ENCODE measurements at places on chromosomes 11 and 22.

DNA sequence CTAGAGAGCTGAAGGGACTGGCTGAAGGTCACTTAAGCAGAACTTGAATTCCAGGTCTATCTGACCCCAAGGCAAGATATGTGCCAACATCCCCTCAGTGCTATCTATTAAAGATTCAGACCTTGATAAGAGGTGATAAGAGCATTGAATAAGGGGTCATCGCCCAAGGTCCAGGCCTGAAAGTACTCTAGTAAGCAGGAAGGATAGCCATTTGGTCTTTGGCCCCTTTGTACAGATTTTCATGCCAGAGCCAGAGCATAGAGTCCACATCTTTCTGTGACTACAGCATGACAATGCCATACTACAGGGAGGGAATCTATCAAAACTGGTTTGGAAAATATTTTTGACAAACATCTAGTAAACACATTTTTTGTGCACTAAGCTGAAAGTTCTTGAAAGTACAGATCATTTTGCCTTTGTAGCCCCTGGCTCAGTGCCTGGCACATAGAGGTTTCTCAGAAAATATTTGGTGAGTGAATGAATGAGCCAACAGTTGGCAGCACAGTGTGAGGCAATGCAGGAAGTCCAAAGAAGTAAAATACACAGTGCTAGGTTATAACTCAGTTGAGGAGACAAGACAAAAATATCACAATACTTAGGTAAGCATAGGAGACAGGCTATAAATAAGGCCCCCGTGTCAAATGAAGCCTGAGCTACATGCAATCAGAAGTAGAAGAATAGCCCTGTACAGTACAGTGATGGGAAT is 15.1 kb upstream of the RRAS2 start:
- peak; percentile 30 for DNase-seq

- no peak for DNase-seq
These were observed 31.3 kb downstream of the RPL27A start for GRCh38 chr11:8713760-8714454.

DNA sequence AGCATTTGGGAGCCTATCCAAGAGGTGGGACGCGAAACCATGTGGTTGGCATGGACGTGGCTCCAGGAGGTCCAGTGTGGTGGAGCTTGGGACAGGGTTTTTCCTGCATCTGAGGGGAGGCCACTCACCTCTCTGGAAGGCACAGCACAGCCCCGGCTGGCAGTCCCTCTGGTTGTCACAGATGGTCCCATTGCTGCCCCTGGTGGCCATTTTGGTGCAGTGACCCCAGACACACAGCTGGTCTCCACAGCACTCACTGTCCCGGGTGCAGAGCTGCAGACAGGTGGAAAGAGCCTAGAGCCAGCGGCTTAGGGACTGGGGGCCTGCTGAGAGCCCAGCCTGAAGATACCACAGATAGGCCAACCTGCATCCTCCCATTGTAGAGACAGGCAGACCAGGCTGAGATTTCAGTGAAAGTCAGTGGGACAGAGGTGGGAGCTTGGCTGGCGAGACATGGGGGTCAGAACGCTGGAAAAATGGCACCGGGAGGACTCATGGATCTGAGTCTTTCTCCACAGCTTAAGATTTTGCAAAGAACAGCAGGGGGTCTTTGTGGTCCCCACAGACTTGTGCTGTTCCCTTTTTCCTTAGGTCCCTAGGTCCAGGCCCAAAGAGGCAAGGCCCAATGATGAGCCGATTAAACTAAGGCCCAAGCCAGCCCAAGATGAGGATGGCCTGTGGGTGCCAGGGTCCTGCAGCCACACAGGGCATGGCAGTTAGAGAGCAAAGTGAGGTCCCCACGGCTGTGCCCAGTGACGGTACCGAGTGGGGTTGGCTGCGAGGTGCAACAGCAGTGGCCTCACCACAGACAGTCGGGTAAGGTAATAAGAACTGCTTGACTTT is 41.4 kb downstream of the DKK3 start:
- peak; percentile 76 for DNase-seq

- no peak for DNase-seq
These were observed 67.5 kb upstream of the THY1 start for GRCh38 chr11:119490253-119491006.

- no peak for DNase-seq
These were observed 791 bp downstream of the EI24 start for GRCh38 chr11:125569915-125570621.

- no peak for DNase-seq
These were observed 130.0 kb upstream of the MTNR1B start for GRCh38 chr11:92839450-92839849.

DNA sequence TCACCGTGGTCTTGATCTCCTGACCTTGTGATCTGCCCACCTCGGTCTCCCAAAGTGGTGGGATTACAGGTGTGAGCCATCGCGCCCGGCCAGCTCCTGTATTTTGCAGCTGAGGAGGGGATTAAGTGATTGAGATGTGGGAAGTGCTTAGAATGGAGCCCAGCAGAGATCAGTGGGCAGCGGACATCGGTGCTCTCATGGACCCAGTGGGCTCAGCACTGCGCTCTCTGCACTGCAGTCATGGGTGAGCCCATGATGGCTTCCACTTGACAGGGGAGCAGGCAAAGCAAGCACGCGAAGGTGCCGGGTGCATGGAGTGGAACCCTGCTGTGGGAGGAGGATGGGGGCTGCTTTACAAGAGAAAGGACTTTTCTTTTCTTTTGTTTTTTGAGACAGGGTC is 9.1 kb upstream of the CCDC88B start:
- no peak for DNase-seq

- peak; percentile 8 for DNase-seq
These were observed 4.3 kb upstream of the APOBEC3A start for GRCh38 chr22:38953091-38953490.

DNA sequence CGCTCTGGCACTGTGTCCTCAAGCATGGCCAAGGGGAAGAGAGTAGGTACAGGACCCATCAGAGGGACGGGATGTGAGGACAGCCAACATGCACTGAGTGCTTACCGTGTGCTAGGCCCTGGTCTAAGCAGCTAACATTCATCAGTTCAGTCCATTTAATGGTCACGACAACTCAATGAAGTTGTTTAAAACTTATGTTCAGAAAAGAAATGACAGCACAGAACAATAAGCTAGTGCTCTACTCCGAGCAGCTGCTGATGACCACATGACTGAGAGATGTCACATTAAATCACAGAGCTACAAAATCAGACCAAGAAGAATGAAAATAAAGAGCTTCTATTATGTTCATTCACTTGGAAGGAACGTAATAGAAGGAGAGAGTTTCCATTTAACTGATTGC is 26.3 kb downstream of the PRDM10 start:
- DNase-seq: no peak

GRCh38 chr11:117143390-117143789 is 697 bp upstream of the PAFAH1B2 start:
- peak; percentile 57 for DNase-seq

- DNase-seq: no peak
These were observed 1879.0 kb upstream of the RAG2 start for GRCh38 chr11:38476808-38477575.

DNA sequence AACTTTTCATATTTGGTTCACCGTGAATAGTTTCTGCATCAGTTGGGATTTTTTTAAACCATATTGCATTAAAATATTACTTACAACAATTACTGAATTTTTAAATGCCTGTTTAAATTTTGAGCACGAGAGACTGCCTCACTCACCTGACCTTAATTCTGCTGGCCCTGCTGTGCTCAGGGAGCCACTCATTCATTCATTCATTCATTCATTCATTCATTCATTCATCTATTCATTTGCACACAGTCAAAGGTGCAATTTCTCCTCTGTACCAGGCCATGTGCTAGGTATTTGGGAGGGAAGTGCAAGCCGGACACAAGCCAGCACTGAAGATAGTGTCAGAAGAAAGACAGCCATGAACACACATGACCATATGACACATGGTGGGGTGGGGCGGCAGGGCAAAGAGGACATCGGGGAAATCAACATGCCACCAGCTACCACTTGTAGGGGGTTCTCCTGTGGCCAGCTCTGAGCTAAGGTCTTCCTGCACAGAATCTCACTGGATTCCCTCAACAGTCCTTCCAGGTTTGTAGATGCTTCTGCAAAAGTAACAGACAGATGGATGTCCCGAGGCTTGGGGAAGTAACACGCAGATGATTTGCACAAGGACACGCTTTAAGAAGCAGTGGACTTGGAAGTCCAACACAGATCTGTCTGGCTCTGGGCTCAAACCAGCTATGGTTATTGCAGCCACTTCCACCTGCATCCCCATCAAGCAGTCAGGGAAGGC is 568 bp upstream of the CSF2RB start:
- no peak for DNase-seq

DNA sequence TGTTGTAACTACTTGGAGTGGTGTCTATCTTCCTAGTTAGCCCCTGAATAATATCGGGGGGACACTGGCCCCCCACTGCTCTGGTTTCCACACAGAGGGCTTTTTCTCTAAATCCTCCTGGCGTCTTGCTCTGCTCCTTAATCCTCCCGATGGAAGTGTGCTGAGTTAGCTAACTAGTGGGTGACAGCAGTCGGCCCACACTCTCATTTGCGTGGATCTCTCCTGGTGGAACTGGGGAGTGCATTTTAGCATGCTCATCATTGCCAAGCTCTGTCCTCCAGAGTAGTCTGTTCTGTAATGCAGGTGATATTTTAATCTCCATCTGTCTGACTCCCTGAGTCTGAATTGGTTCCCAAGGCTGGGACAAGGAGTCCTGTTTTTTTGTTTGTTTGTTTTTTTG is 46.1 kb upstream of the RASSF10 start:
- DNase-seq: no peak

DNA sequence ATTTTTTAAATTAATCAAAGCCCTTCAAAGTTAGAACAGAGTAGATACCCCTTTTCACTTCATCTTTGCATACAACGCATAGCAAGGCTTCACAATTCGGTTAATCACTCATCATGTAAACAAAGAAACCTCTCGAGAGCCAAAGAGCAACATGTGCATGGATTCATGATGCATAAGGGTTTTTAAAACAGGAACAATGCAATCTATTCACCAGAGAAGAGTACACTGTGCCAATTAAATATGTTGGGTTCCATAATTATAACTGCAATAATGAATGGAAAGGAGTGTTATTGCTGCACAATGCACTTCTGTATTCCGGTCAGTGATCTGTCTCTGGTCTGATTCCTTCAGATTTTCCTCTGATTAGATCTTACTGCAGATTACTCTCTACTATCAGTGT is 45.3 kb downstream of the CADM1 start:
- no peak for DNase-seq

GRCh38 chr11:19242179-19242932 is 1.6 kb upstream of the E2F8 start:
- DNase-seq: no peak

DNA sequence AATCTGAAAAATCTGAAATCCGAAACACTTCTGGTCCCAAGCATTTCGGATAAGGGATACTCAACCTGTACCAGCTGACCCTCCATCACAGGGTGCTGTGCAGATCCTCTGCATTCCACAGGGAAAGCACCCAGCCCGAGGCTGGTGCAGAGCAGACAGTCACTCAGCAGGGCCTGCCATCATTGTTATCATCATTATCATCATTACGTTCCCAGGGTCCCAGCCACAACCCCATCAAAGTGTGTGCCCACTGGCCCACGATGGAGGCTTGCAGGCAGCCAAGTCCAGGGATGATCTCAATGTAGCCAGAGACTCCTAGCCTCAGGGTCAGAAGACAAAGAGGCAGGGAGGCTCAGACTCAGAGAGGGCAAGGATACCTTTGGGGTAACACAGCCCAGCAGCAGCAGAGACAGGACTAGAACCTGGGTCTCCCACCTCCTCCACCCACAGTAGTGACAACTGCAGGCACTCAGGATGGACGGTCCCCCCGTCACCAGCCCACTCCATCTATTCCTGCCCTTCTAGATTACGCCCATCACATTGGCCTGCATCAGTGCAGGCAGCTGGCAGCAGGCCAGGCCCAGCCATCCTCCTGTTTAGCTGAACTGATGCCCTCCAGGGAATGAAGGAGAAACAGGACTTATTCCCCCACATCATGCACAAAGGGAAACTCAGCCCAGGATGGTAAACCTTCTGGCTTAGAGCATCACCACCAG is 10.3 kb downstream of the GAL3ST1 start:
- DNase-seq: no peak

DNA sequence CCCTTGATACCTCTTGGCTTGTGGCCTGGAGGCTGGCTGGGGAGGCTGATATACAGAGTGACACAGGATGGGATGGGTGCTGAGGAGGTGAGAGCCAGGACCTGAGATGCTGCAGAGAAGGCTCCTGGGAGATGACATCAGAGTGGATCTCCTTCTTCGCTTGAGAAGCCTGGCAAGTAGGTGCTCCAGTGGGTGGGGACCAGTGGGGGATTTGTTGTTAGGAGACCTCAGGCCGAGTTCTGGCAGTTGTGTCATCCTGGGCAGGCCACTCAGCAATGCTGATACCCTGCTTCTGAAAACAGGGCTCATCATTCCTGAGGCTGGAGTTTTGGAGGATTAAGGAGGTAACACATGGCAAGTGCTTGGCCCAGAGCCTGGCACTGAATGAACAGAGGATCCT is 1.9 kb upstream of the NDUFV1 start:
- DNase-seq: no peak

DNA sequence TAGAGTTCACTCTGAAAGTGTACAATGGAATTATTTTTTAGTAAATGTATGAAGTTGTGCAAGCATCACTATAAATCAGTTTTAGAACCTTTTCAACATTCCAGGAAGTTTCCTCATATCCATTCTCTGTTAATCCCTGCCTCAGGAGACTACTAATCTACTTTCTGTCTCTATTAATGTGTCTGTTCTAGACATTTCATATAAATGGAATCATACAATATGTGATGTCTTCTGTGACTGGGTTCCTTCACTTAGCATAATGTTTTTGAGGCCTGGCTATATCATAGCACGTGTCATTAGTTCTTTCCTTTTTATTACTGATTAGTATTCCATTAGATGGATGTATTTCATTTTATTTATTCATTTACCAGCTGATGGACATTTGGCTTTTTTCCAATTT is 17.1 kb downstream of the SYT9 start:
- no peak for DNase-seq

DNA sequence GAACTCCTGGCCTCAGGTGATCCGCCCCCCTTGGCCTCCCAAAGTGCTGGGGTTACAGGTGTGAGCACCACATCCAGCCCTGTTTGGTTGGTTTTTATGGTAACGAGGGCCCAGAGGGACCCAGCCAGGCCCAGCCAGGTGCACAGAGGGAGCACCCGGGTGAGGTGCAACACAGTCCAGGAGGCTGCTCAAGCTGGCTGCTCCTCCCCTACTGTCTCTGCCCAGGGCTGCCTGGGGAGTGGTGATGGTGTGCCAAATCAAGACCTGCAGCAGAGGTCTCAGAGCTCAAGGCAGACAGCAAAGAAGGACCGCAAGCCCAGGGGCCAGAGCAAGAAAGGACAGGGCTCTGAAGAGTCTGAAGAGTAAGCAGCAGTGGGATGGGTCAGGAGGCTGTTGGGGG is 1.4 kb downstream of the TSGA10IP start:
- DNase-seq: no peak

Data from femur (tissue), 1 donor.